ENCODE measurements at places on chromosomes 11 and 22.

GRCh38 chr11:19607656-19608360 lies 104.8 kb upstream of the NAV2 start:
- no peak for DNase-seq

- DNase-seq, result no peak
These were observed 1.8 kb upstream of the WBP2NL start for GRCh38 chr22:41996826-41997225.

- no peak for DNase-seq
These were observed 7.3 kb downstream of the SART1 start for GRCh38 chr11:65968600-65969482.

DNA sequence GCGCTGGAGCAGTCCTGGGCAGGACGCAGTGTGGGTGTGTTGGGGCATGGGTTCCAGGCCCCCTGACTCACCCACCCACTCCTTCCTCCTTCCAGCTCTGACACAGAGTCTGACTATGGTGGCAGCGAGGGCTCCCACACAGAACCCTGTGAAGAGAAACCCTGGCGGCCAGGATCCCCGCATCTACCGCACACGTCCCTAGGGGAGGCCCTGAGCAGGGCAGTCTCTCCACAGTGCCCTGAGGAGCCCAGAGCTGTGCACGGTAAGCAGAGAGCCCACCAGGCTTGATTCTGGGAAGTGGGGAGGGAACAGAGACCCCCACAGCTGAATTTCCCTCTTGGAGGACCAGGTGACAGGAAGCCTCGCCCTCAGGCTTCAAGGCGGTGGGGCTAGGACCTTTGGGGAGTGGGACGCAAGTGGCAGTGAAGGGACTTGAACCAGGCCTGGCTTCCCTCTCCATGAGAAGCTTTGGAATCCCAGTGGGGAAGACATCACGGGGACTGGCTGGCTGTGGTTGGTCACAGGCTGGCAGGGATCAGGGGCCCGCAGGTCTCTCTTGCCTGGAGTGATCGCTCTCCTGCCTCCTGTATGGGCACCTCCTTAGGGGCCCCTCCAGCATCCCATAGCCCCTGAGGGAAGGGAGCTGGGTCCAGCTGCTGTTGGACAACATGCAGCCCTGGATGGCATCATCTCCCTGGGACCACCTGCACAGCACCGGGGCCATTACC lies 96.4 kb upstream of the PARVA start:
- no peak for DNase-seq

DNA sequence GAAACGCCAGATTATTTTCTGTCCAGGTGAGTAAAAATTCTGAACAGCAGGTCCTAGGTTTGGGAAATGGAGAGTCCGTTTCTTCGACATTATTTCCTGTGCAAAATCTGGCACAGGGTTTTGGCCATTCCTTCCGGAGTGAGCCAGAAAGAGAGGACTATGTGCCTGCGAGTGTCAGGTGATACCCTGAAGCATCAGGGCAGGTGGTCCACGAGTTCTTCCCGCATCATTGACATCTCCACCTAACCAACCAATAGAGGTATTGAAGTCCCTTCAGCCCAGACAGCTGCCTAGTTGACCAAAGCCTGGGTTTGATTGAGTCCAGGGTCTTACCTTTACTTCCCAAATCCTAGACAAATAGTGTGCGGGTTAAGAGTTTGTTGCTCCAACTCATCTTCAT lies 808 bp downstream of the SNAP29 start:
- DNase-seq, result no peak

DNA sequence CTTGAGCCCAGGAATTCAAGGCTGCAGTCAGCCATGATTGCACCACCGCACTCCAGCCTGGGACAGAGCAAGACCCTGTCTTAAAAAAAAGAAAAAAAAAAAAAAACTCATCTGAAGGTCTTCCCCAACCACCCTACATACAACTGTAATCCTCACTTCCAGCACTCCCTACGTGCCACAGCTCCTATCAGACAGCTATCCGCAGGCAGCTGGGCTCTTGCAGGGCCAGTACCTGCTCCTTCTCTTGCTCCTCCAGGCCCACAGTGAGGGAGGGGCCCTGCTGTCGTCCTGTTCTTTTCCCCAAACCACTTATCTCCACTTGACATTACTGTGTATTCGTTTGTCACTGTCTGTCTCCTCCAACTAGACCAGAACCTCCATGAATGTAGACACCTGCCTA lies 156.1 kb upstream of the NECTIN1 start:
- no peak for DNase-seq

- no peak for DNase-seq
These were observed 928.9 kb downstream of the TBC1D22A start for GRCh38 chr22:47691152-47691895.

DNA sequence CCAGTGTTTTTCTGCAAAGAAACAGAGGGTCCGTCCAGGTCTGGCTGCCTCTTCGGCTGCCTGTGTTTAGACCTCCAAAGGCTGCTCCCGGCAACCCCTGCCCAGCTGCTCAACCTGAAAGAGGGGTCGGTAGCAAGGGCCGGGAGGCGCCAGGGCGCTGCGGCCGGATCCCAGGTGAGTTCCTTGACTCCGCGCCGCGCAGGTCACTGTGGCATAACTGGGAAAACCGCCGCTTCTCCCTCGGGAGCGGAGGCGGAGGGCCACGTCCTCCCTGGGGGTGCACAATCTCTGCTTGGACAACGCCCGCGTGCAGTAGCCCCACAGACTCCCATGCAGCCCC lies 1.0 kb upstream of the BRSK2 start:
- no peak for DNase-seq

GRCh38 chr11:20038972-20039371 lies 121.3 kb downstream of the DBX1 start:
- no peak for DNase-seq

GRCh38 chr11:86606836-86607481 lies 65.5 kb downstream of the ME3 start:
- no peak for DNase-seq

DNA sequence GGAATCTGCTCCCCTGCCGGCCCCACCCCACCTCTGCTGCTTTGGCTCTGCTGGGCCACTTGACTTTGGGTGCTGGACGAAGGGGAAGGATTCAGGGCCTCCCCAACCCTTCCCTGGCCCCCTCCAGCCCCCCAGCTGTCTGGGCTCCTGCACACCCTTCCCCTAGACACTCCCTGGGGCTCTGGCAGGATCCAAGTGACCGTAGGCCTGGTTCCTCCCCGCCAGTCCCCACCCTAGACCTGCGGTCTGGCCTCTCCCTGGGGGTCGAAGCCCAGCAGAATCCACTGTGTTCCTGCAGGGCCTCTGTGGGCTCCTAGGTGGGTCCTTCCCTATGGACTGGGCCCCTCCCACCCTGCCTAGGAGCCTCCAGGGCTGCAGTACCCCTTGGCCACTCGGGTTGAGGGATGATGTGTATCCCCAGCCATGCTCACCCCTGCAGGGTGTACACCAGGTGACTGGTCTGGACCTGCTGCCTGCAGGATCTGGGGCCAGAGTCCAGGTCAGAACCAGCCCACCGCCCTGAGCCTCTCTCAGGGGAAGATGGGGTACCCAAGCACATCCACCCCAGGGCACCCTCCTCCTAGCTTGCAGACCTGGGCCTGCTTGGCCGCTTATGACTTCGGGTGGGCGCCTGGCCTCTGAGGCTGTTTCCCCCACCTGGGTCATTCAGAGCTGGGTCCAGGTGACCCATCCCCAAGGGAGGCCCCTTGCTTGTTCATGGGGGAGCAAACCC lies 5.6 kb downstream of the PIM3 start:
- no peak for DNase-seq

Measured in T47D (cell line).